ENCODE measurements at places on chromosomes 5 and 9.

DNA sequence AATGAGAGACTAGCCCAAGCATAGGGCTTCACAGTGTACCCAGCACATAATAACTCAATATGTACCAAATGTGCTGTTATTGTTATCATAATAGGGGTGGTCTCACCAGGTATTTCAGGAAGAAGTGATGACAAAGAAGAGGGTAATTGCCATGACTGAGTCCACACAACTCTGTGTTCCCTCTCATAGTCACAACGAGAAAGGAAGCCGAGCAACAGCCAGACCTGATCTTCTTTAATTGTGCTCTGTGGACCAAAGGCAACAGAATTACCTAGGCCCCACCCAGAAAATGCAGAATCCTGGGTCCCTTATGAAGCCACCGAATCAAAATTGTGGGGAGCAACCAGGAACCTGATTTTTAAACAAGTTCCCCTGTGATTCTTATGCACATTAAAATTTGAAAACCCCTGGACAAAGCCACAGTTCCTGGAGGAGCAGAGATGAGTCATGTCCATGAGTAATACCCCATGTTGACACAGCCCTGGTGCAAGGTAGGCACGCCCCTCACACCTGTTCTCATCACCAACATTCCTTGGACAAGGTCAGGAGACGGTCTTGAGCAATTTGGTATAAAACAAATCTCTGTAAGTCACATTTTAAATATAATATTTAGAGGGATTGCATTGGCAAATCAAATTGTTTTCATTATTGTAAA lies 5.2 kb downstream of the FGF1 start:
- DNase-seq, result no peak

DNA sequence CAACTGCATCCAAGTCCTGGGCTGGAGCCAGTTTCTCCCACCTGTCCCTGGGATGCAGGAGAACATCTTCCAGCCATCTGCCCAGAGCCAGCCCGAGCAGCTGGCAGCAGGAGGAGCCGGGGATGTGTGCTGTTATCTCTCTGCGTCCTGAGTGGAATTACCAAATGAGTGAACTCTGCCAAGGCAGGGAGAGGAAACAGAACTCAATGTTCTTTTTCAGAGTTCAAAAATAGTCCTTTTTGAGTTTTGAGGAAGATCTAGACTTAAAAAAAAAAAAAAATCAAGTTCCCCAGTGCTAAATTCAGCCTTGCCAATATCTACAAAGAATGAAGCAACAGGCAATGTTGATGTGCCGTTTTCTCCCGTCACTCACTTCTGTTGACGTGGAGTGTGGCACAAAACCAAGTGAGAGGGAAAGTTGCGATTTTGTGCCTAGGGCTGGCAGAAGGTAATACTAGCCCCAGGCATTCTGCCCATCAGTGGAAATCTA lies 56.2 kb downstream of the TMOD1 start:
- peak; percentile 84 for DNase-seq

DNA sequence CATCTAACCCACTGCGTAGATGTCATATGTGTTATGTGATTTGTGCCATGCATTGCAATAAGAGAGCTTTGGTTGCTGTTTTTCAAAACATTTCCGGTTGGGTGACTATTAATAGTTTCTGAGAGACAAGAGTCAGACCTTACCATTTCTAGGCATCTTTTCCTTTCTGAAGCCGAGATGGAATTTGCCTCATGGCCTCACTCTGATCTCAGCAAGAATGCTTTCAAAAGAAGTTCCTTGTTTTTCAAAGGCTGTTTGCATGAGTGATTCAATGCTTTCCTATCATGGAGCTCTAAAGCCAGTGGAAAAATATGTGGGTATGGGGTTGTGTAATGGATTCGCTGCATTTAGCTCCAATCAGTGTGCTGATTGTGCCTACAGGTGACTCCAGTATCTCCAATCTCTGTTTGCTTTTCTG lies 203.1 kb upstream of the PPP1R2B start:
- DNase-seq, result no peak

DNA sequence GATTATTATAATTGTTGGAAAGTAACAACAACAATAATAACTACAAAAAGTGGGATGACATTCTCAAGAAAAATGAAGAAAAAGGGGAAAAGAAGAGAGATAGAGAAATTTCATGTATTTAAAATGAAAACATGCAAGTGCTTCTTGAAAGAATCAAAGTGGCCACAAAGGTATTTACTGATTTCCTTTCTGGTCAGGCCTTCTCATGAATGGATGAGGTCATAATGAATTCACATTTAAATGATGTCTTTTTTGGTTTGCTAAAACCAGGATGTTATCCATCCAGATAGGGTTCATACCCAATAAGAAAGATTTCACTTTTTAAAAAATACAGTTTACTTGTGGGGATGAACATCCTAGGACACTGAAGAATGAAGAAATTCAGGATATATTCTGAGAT lies 446.4 kb upstream of the PTGER4 start:
- no peak for DNase-seq

DNA sequence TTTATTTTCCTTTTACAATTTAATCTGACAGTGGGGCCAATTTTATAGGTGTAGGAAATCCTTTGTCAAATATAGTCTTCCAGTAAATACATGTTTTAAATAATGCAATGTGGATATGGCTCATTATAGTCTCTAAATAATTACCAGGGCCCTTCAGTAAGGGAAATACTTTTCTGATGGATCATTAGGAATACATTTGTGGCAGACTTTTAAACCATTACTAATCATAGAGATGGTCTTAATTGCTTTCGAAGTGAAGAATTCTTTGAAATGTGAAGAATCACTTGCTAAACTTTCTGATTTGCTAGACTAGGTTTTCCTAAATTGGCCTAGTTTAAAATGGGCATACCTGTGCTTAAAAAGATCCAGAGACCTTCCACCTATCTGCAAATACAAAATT lies 105.6 kb upstream of the ELL2 start:
- no peak for DNase-seq

DNA sequence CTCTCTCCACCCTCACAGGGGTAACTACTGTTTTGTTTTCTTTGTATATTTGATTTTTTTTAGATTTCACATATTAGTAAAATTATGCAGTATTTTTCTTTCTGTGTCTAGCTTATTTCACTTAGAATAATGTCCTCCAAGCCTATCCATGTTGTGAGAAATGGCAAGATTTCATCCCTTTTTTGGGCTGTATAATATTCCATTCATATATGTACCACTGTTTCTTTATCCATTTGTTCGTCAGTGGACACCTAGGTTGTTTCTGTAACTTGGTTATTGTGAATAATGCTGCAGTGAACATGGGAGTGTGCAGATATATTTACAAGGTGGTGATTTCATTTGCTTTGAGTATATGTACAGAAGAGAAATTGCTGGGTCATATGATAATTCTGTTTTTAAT lies 144.0 kb upstream of the CHD1 start:
- no peak for DNase-seq

DNA sequence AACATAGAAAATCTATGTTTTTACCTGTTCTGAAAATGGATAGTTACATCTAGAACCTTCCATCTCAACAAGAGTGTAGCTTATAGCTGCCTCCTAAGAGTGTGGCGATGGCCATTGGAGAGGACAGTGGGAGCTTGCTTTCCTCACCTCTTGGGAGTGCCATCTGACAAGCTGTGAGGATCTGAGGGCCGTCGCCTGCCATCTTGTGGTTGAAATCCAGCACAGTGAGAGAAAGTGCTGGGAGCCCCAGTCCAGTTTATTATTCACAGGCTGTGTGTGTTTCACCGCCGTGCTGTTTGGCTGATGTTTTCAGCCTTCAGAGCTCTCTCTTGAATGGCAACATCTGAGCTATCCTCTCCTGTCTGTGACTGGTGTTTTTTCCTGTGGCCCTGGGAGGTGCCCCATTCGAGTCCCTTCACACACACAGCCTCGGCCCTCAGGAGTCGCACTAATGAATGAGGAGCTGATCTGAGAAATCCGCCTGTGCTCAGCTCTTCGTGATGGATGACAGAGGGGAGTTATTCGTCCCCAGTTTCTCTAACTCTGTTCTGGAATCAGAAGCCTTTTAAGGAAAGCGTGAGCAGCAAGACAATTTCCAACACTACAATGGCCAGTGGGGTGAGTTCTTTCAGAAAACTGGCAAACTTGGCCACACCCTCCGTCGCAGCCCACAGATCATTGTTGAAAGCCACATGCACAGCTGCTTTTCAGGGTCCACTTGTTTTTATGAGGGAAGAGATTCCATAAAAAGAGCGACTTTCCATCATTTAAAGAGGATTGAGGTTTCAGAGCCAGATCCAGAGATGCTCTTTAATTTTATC lies 170.3 kb downstream of the PDZD2 start:
- peak; percentile 80 for DNase-seq

DNA sequence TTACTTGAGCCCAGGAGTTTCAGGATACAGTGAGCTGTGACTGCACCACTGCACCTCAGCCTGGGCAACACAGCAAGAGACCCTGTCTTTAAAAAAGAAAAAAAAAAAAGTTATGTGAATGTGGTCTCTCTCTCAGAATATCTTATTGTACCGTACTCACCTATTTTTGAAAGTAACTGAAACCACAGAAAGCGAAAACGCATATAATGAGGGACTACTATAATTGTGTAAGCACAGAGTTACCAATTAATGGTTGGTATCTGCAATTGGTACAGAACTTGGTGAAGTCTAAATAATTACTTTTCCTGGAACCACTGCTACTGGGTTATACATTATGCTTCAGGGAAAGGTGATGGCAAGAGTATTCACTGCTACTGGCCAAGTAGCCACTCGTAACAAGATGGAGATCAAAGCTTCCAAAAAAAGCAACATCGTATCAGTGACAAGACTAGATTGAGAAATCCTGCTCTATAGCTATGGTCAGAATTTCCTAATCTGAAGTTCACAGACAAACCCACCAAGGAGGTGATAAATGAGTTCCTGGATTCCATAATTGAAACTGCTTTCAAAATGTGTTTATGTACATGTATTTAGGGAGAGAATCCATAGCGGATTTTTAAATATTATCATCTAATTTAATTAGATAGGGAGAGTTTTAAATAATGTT lies 82.7 kb downstream of the NR6A1 start:
- DNase-seq, result no peak

DNA sequence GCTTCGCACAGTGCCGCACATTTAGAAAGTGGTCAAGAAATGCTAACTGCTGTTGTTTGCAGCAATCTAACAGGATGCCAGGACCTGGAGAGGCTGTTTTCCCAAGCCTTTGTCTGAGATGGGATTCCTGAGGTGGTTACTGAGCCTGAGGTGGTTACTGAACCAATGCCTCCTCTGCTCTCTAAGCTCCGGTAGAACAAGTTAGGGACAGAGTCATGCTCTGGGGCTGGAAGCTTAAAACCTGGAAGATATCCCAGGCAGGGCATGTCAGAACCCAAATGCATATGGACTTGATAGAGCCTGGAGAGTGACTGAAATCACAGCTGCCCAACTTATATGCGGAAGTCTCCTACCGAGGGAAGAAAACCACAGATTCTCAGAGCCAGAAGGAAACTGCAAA lies 46.5 kb upstream of the FAT2 start:
- no peak for DNase-seq

- DNase-seq, result no peak
Measured at GRCh38 chr5:172622091-172623046, 18.7 kb upstream of the NEURL1B start.
